Osteocyte (in vitro differentiated cells): ENCODE measurements at places on chromosomes 12 and 14. TPM values are rescaled to one million over a fixed set of nuclear protein-coding genes. Genes with fewer than 3 reads are reported as not detected.

Gene CELA1
- total RNA-seq: not detected in 2 replicates

GRCh38 chr14:77151918-77152588, 10.5 kb upstream of the ZDHHC22 start:
- no peak overlapping the region for H3K4me3 ChIP-seq
- peaks cover 37% of the 10 kb centered on the region for H3K27me3 ChIP-seq
- no peak for DNase-seq
- H3K27ac ChIP-seq: no peak overlapping the region

GRCh38 chr12:15540005-15540404, 217.7 kb downstream of the PTPRO start:
- peaks cover 26% of the 10 kb centered on the region for H3K4me1 ChIP-seq

DNA sequence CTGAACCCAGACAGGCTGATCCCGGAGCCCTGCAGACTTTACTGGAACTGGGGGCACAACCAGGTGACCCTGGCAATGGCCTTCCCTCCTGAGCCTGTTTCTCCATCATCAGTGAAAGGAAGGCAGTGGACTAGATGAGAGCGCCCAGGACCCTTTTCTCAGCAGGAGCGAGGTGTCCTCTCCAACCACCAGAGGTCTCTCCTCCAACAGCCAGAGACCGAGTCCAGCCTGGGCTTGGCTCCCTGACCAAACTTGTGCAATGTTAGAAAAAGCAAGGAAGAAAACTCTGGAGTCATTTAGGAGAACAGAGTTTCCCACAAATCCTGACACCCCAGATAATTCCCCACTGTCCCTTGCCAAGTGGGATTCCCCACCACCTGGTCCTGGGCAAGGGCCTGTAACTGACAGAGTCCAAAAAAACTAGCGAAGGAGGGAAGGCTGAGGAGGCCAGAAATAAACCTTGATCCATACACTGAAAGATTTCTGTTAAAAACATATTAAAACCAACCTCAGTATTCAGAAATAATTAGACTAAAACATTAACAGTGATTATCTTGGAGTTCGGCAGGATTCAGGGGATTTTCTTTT, 9.0 kb downstream of the RPS6KL1 start:
- no peaks in the 10 kb centered on the region for H3K27me3 ChIP-seq
- H3K4me1 ChIP-seq: peaks cover 13% of the 10 kb centered on the region
- H3K27ac ChIP-seq: no peak overlapping the region
- no peak for DNase-seq
- no peak overlapping the region for H3K4me3 ChIP-seq

DNA sequence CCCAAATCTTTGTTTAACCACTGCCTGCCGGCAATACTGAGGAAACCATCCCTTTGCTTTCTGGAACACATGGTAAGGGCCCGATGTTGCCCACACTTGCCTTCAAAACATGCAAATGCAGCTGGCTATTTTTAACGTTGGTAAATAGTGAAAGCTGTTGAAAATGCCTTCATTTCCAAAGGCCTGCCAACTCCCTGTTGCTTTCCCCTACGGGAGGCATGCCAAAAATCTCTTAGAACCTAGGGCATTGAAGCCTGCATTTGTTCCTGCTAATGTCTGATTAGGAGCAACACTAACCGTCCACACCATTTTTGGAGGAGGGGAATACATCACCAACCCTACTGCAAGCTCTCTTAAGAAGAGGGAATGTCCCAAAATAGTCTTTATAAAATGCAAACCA, 152.6 kb upstream of the NOS1 start:
- no peak overlapping the region for H3K4me3 ChIP-seq
- DNase-seq: no peak
- H3K4me1 ChIP-seq: no peaks in the 10 kb centered on the region
- H3K27ac ChIP-seq: no peak overlapping the region

Gene SLC39A2
- 0.60 and 1.1 TPM in 2 replicates for total RNA-seq
